ENCODE measurements at places on chromosomes 5 and 9.

- no peaks in the 10 kb centered on the region for H3K36me3 ChIP-seq
- no peaks in the 10 kb centered on the region for H3K4me1 ChIP-seq
- H3K4me3 ChIP-seq = no peak overlapping the region
- no peak for DNase-seq
These were observed 199.3 kb downstream of the SGCD start for GRCh38 chr5:156526081-156526925.

DNA sequence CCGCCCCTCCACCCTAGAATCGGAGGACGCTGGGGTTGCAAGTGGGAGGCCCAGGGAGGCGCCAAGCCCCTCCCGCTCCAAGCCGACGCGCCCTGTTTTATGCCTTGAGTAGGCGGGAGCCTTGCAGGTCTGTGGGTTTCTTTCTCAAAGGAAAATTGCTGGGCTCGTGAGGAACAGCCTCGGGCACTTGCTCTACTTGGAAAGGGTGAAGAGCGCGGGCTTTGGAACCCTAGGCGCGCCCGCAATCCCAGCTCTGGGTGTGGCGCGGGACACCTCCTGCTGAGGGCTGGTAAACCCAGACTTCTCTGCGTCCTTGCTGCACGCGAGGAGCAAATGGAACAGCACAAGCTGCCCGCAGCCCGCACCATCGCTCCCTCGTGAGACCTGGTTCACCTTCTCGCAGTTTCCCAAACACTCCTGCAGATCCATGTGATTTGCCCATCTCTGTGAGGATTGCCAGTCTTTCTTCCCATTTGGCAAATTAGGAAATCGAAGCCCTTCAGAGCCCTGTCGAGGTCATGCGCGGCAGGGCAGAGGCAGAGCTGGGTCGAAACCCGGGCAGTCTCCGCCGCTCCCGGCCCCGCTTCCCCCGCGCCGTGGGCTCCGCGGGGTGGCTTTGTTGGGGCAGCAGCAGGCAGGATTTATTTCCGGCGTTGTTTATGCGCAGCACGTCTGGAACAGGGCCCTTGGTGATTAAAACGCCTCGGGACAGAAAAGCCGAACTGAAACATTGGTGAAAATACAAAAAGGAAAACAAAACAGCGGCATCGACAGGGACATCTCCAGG is 98.4 kb upstream of the CPLX2 start:
- DNase-seq = peak; percentile 41
- H3K4me3 ChIP-seq = peak overlapping the region; percentile 66
- H3K4me1 ChIP-seq = no peaks in the 10 kb centered on the region
- H3K27ac ChIP-seq = no peak overlapping the region
- H3K27me3 ChIP-seq = no peaks in the 10 kb centered on the region

DNA sequence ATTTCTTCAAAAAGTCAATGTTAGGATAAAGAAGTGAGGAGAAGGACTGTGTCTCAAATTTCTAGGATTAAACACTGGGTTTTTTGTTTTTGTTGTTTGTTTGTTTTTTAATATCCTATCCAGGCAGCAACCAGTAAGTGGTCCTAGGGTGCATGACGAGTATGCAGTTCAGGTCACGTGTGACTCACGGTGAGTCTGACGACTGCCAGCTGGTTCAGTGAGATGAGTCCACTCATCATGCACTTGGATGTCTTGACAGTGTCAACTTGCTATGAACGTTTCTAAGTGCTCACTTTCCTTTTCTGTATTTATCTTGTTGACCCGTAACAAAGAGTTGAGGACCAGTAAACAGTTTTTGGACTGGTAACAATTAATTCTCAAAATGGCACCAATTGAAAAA is 32.7 kb downstream of the ATG10 start:
- no peak overlapping the region for H3K27ac ChIP-seq
- no peak for DNase-seq
- H3K36me3 ChIP-seq = peaks cover 13% of the 10 kb centered on the region
- no peaks in the 10 kb centered on the region for H3K4me1 ChIP-seq

- no peak overlapping the region for H3K27ac ChIP-seq
- H3K36me3 ChIP-seq = no peaks in the 10 kb centered on the region
- no peaks in the 10 kb centered on the region for H3K4me1 ChIP-seq
- no peak overlapping the region for H3K4me3 ChIP-seq
- no peaks in the 10 kb centered on the region for H3K27me3 ChIP-seq
These were observed 7.2 kb downstream of the NCS1 start for GRCh38 chr9:130179331-130179907.

DNA sequence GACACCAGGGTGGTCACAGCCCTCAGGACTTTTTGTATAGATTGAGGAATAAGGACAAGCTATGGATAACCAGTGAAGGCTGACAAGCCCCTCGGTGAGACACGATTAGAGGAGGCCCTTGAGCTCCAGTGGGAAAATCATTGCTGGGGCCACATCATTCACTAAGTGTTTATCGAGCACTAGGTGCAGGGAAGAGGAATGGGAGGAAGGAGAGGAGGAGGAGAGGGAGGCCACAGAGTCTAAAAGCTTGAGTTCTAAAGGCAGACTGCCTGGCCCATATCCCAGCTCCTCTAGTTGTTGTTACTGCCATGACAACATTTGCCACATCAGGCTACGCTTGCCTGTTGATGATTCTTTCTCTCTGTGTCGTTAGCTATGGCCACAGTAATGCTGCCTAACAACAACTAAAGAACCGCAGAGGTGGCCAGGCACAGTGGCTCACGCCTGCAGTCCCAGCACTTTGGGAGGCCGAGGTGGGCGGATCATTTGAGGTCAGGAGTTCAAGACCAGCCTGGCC is 37.6 kb downstream of the NKX2-5 start:
- H3K36me3 ChIP-seq = peaks cover 6% of the 10 kb centered on the region
- H3K27me3 ChIP-seq = no peaks in the 10 kb centered on the region
- no peak overlapping the region for H3K27ac ChIP-seq
- DNase-seq = no peak
- no peaks in the 10 kb centered on the region for H3K4me1 ChIP-seq

- H3K4me3 ChIP-seq = no peak overlapping the region
- H3K4me1 ChIP-seq = no peaks in the 10 kb centered on the region
- DNase-seq = no peak
- H3K27me3 ChIP-seq = no peaks in the 10 kb centered on the region
- H3K27ac ChIP-seq = no peak overlapping the region
These were observed 64.1 kb downstream of the SLCO4C1 start for GRCh38 chr5:102231693-102232619.

DNA sequence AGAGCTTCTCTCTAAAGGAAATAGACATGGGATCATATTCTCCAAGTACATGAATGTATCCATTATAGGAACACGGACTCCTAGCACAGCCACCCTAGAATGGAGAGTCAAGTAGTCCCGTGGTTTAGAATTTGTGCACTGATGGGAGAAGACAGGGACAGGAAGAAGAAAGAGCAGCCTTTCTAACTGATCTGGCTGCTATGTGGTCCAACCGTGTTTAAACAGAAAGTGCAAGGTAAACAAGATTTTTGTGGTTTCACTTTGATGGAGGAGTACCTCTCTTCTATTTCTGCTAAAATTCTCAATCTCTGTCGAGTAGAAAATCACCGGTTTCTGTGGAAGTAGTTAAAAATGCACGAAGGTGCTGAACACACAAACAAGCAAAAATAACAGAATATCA is 171.3 kb downstream of the ST8SIA4 start:
- H3K27ac ChIP-seq = no peak overlapping the region
- no peaks in the 10 kb centered on the region for H3K4me1 ChIP-seq
- H3K36me3 ChIP-seq = no peaks in the 10 kb centered on the region
- H3K27me3 ChIP-seq = no peaks in the 10 kb centered on the region
- DNase-seq = no peak

GRCh38 chr5:97400537-97400936 is 217.5 kb upstream of the RIOK2 start:
- no peak for DNase-seq
- H3K4me3 ChIP-seq = no peak overlapping the region
- H3K27me3 ChIP-seq = no peaks in the 10 kb centered on the region

DNA sequence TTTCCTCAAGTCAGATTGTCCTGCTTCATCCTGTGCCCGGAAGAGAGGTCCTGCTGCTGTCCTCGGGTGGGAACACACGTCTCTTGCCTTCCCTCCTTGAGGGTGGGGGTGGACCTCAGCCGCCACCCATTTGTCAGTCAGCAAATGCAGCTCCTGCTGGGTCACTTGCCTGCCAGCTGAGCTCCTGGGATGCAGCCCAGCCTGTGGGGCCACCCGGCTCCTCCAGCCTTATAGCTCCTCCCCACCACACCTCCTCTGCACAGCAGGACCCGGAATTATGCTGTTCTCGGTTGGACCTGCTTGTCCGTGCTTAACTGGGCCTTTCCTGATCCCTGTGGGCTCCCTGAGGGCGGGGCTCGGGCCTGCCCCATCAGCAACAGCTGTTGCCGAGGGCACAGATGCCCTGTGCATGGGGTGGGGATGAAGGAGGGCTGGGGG is 52.7 kb downstream of the RXRA start:
- H3K27ac ChIP-seq = no peak overlapping the region
- H3K4me1 ChIP-seq = no peaks in the 10 kb centered on the region
- DNase-seq = no peak
- H3K36me3 ChIP-seq = no peaks in the 10 kb centered on the region

GRCh38 chr5:179812997-179813607 is 6.4 kb upstream of the MGAT4B start:
- no peaks in the 10 kb centered on the region for H3K27me3 ChIP-seq
- peaks cover 38% of the 10 kb centered on the region for H3K36me3 ChIP-seq
- no peaks in the 10 kb centered on the region for H3K4me1 ChIP-seq
- no peak for DNase-seq

GRCh38 chr5:95734906-95735305 is 3.8 kb downstream of the RHOBTB3 start:
- no peaks in the 10 kb centered on the region for H3K4me1 ChIP-seq
- no peak overlapping the region for H3K4me3 ChIP-seq
- no peak for DNase-seq
- peaks cover 5% of the 10 kb centered on the region for H3K27me3 ChIP-seq

DNA sequence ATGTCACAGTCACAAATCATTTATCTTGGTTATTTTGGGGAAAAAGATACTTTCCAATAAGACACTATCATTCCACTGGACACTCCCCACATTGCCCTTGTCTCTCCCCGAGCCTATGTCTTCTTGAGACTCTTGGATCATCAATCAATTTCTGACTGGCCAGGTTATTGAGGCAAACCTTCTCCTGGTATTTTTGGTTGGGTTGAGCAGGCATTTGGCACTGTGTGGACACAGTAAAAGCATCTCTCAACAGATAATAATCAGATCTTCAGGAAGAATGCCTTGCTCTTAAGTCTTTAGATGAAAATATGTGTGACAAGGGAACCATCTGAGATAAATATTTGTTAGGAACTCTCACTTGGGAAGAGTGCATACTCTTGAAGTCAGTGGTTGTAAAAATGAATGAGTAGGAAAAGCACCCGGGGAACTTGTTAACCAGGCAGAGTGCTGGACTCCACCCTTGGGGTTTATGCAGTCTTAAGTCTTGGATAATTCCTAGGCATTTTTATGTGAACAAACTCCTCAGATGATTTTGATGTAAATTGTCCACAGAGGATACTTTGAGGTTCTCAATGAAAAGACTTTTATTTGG is 223.8 kb upstream of the CLINT1 start:
- H3K27ac ChIP-seq = no peak overlapping the region
- H3K4me1 ChIP-seq = peaks cover 2% of the 10 kb centered on the region
- H3K27me3 ChIP-seq = no peaks in the 10 kb centered on the region
- no peaks in the 10 kb centered on the region for H3K36me3 ChIP-seq
- DNase-seq = no peak
- no peak overlapping the region for H3K4me3 ChIP-seq

Data from H9 (cell line).